ENCODE measurements at places on chromosomes 13 and 19.
A peak's percentile ranks its signal among the peaks of the same experiment; 100 is the strongest.

DNA sequence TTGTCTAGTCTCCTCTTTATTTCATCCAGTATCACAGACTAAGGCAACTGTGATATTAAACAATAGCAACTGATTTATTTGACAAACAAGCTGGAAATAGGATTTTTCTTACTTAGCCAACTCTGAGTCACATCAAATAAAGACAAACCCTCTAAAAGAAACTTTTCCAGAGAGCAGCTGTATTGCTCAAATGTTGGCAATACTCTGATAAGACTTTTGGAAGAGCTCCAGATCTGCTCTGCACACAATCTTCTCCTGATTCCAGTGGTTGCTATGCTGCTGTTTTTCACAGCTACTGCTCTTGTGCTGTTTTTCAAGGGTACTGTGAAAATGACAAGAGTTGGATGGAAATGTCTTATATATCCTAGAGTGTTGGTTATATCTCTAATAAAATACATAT, 1479.2 kb downstream of the SLITRK5 start:
- DNase-seq: no peak

- DNase-seq: no peak
Observed at GRCh38 chr19:13091400-13092157, 11.1 kb downstream of the LYL1 start.

GRCh38 chr13:25846222-25846984, 205.4 kb downstream of the SHISA2 start:
- no peak for DNase-seq

DNA sequence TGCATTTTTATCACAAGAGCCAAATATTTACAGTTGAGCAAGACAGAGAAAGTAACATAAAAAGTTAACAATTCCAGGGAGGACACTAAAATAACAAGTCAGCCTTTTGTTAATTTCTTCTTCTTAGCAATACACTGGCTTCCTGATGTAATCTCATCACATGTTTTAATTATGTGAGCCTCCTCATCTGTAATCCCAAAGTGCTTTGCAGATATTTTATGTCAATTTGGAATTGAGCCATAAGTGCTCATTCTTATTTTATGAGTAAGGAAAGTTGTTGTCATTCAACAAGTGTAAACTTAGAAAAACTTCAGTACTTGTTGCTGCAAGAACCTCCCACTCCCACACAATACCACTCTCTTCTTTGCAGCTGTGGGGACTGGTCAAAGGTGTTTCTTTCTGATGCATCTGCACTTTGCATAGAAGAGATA, 223.6 kb downstream of the GPC6 start:
- DNase-seq: no peak

DNA sequence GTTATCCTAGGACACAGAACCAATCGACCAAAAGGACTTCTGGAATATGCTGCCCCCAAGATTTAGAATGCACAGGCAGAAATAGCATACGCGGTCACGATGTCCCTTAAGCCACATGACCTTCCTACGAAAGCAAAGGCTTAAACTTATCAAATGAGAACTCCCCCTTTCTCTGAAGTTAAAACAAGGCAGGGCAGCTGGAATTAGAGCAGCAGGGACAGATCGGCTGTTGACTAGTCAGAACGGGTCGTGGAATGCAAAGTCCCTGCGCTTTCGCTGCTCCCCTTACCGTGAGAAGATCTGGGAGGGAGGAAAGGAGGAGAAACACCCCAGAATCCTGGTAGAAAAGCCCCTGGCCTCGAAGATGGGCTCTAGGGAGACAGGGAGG, 799 bp upstream of the USPL1 start:
- no peak for DNase-seq

DNA sequence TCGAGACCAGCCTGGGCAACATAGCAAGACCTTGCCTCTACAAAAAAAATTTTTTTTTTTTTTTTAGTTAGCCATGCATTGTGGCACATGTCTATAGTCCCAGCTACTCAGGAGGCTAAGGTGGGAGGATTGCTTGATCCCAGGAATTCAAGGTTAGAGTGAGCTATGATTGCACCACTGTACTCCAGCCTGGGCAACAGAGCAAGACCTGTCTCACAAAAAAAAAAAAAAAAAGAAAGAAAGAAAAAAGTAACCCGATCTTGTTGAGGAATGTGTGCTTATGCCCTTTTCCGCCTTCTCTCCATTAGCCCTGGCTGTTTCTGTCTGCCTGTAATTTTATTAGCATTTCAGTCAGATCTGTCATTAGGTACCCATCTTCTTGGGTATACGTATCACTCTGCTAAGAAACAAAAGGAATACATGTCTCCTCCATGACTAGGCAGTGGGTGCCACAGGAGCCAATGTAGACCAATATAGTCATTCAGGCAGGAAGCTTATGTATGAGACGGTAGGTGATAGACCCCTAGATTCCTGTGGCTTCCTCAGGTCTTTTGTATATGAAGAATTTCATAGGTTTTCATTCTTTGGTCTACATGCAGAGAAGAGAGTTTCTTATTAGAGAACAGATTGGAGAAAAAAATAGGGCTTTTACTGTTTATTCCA, 59.6 kb upstream of the NPAS1 start:
- DNase-seq: no peak

DNA sequence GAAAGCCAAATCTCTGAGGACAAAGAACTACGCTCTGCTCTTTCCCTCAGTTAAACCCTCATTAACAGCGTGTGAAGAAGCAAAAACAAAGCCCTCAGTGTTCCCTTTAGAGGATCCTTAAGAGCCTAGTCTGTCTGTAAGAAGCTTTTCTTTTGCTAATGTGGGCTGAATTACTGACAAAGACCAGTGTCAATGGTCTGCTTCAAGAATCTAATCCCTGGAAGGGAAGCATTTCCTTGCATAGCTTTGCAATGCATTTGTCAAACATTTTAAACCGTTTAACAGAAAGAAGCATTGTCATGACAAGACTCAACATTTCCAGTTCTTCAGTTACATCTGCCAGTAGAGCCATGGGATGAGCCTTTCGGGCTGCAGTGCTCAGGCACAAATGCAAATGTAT, 64.9 kb downstream of the EDNRB start:
- no peak for DNase-seq

GRCh38 chr19:14138576-14139265, 2.3 kb upstream of the ASF1B start:
- DNase-seq: no peak

DNA sequence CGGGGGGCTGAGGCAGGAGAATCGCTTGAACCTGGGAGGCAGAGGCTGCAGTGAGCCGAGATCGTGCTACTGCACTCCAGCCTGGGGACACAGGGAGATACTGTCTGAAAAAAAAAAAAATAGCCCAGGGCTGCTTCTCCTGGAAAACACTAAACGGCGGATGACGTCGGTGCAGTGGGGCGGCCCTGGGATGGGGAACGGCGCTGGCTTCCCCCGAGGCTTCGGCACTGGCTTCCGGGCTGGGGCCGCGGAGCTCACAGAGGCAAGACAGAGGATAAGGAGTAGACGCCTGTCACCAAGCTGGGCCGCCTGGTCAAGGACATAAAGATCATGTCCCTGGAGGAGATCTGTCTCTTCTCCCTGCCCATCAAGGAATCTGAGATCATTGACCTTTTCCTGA, 5.0 kb downstream of the PRSS57 start:
- no peak for DNase-seq

- DNase-seq: no peak
Observed at GRCh38 chr19:18216789-18217188, 9.4 kb downstream of the PDE4C start.

GRCh38 chr13:40508767-40509342, 157.6 kb downstream of the FOXO1 start:
- DNase-seq: no peak

- DNase-seq: no peak
Observed at GRCh38 chr13:67367399-67367798, 137.3 kb upstream of the PCDH9 start.

DNA sequence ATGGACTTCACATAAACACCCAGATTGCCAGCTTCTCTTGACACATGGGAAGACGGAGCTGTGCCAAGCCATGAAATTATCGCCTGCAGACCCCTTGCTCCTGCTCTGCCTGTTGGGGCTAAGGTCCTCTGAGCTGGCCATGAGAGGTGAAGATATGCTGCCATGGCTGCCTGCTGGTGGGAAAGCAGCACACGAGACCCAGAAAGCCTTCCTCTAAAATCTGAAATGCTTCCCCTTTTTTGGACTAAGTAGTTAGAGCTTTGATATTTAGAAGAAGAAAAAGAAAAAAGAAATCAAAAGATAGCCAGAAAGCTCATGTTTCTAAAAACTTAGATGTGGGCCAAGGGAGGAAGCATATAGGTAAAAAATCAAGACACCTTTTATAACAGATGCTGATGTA, 11.2 kb downstream of the WDFY2 start:
- DNase-seq: no peak

- DNase-seq: peak; percentile 60
Observed at GRCh38 chr13:40069173-40070044, 413.9 kb downstream of the COG6 start.

GRCh38 chr13:109447667-109448066, 338.7 kb downstream of the IRS2 start:
- DNase-seq: no peak

DNA sequence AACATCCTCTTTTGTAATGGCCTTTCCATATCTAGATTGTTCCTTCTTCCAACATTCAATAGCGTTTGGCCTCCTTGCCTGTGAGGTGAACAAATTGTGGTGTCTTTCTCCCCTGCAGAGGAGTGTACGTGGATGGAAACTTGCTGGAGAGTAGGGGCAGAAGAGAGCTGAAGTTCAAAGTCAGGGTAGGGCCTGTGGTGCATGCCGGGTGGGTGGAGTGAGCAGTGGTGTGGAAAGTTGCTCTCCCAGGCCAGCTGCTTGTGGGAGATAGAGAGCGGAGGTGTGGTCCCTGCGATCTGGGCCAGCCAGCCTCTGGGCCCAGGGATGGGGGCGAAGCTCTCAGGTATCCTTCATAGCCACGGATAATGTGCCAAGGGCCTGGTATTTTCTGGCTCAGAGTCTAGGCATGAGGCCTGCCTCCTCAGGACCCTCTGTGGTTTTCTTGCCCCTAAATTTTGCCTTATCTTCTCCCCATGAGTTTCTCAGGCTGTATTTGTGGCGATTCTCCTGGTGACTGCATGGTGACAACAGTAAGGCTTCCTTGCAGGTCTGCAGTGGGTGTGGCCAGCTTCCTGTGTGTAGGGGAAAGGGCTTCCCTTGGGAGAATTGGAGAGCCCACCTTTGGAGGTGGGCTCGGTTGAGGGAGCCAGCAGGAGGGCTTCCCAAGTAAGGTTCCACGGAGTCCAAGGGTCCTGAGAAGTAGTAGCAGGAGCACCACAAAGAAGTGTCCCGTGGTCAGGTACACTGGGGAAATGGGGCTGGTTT, 6.7 kb downstream of the RGCC start:
- no peak for DNase-seq

DNA sequence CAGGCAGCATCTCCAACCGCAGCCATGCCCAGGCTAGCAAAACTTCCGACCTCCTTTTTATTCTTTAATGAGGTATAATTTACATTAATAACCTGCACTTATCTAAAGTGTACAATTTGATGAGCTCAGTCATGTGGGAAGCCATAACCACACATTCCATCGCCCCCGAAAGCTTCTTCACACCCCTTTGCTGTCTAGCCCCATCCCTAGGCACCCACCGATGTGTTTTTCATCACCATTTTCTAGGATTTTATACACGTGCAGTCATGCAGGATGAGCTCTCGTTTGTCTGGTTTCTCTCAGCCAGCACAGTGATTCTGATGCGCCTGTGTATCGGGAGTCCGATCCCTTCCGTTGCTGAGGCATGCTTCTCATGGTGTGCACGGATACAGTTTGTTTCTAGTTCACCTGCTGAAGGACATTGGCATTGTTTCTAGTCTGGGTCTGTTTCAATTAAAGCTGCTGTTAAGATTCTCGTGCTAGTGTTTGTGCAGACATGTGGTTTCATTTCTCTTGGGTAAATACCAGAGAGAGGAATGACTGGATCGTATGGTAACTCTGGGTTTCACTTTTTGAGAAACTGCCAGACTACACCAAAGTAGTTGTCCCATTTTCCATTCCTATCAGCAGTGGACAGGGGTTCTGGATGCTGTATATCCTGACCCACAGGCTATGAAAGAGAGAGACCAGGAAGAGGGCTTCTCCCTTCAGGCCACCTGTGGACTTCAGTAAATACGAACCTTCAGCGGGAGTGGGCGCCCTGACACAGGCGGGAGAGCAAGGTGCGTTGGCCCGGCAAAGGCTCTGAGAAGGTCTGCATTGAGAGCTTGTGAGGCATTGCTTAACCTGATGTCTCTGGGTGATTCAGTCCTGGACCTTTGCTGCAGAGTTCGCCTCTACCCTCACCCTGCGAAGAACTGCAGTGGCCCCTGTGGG, 4.9 kb downstream of the AP1M1 start:
- DNase-seq: no peak

DNA sequence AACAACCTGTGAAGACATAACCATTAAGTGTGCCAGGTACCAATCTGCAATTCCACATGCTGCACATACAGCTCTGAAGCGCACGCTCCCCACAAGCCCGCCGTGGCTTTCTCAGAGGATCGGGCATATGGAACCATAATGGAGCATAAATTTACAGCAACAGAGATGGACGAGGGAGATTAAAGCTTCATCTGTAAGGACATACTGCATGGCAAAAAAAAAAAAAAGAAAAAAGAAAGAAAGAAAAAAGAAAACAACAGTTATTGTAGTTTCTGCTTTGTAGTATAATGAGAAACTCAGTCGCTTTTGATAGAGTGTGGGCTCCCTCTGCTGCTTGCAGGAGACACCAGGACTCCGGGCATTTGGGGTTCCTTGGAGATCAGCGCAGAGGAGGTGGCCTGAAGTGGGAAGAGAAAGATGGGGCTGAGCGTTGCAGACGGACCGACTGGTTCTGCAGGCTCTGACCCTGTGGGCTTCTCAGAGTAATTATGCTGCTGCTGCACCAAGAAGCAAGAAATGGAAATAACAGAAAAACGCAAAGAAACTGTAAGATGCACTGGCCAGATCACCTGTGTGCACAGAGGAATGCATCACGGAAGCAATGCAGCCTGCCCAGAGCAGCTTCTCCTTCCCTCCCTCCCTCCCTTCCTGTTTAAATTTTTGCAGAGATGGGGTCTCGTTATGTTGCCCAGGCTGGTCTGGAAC, 10.8 kb upstream of the PDCD5 start:
- peak; percentile 20 for DNase-seq

DNA sequence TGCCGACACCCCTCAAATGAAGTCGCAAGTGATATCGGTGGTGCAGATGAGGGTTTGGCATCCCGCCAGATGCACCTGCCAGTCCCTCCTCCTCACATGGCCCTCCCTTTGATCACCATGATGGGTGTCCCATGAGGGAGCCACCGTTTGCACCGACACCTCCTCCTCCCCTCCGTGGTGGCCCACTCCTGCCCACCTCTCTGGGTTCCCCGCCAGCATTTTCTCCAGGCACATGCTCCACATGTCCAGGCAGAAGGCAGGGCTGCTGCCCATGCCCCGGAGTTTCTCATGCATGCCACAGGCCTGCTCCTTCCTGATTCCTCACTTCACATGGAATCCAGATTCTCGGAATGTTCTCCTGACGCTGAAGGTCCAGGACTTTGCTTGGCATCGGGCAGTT, 49.3 kb downstream of the COL4A2 start:
- DNase-seq: no peak

All from glomerular endothelial cell (primary cell).